ENCODE measurements at places on chromosomes 6 and 20.

- peak; percentile 48 for DNase-seq
These were observed 9.5 kb upstream of the HLA-DOA start for GRCh38 chr6:33018904-33019303.

- DNase-seq: no peak
These were observed 34.1 kb downstream of the HLA-G start for GRCh38 chr6:29861521-29862255.

DNA sequence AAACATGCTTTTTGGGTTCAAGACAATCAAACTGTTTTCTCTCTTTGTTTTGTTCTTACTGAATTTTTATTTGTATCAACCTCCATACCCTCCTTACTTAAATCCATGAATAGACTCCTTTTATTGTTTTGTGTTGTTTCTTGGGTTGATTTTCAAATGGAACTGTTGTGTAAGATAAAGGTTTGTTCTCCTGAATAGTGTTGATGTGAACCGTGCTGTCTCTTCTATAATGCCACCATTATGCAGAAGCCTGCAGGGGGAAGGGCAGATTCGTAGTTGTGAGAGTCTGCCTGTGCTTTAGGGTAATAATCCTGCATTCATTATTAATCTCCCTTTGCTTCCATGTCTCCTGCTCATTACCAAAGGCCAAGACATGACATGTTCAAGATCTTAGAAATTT, 105.9 kb downstream of the CDKAL1 start:
- no peak for DNase-seq

GRCh38 chr6:167255918-167256553, 35.1 kb upstream of the UNC93A start:
- DNase-seq: no peak

DNA sequence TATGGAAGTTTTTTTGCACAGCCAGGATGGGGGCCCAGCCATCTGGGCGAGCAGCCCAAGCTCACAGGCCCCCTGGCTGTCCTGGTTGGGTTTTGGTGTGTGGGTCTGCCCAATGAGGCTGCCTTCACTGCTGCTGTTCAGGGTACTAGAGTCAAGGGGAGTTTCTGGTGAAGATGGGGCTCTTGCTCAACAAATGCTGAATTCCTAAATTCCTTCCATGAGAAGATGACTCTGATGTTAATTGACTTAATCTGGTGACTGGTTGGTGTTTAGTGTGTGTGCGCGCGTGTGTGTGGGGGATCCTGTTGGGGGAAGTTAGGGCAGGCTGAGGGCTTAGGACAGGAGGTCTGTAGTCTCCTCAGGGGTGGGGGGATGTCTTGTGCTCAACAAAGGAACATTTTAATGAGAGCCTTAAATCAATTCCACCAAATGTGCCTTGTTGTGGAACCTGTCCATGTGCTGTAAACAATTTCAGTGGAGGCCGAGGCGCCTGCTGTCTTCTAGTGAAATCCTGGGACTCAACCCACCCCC, 1.9 kb downstream of the PTK7 start:
- DNase-seq: no peak
